Foreskin fibroblast (primary cell): ENCODE measurements at places on chromosomes 5 and 9.
A peak's percentile ranks its signal among the peaks of the same experiment; 100 is the strongest.

- no peak for DNase-seq
These were observed 145.9 kb downstream of the ASTN2 start for GRCh38 chr9:117268847-117269446.

- DNase-seq, result peak; percentile 69
These were observed 333.3 kb upstream of the GRIA1 start for GRCh38 chr5:153157156-153157555.

GRCh38 chr5:135916638-135917263 is 21.1 kb upstream of the IL9 start:
- DNase-seq, result no peak

DNA sequence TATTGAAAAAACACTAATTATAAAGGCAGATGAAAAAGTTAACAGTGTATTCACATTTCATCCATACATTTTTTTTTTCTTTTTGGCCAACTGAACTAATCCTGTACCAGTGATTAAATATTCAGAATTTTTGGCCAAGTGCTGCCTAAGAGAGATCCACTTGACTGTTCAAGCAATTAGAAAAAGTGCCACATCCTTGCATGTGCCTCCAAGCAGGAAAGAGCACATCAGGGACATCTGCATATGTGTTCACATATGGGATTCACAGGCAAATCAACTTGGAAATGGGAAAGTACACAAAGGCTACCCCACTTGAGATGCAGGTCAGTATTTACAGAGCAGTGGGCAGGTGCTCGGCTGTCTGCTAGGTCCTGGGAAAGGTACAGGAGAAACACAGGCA is 163.3 kb upstream of the LHFPL2 start:
- no peak for DNase-seq

DNA sequence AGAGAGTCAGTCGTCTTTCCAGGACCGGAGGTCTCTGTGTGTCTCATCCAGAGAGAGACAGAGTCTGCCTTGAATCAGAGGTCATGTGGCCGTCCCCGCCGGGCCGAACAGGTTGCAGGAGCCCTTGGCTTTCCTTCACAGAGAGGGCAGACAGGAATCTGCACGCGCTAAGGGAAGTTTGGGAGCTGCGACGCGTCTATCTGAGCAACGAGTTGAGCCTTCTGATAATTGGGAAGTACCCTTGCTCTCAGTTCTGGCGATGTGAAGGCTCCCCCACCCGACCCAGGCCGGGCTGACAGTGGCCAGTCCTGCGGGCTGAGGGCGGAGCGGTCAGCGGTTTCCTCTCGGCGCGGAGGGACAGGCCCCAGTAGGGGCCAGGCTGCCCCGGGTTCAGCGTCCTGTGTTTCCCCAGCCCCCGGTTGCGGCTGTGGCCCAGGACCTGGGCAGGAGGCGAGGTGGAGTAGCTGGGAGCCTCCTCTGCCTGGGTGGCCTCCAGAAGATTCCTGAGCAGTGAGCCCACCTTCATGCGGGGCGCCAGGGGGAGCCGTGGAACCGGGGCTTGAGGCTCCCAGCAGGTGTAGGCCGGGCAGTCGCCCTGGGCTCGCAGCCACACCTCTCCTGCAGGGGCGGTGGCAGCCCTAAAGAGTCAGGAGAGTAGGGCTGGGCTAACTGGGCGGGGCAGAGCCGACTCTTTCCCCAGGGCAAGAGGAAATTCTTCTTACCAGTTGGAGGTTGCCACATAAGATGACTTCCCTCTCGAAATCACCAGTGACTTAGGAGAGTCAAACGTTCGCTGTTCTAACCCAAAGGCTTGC is 13.9 kb downstream of the NR2F1 start:
- no peak for DNase-seq

DNA sequence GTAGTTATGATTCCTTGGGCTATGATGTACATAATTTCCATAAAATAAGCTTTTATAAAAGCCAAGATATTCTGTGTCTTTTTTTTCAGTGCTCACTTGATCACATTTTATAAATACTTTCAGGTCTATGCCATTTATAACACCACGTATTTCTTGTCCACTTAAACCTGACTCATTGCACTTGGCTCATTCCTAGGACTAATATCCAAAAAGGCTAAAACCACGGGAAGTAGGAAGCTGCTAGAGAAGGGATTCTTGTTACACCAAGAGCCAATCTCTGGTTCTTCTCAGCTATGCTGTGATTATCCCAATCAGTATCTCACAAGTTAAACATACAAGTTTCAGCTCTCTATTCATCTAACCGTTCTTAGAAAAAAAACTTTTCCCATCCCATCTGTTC is 80.4 kb upstream of the CDH6 start:
- DNase-seq, result peak; percentile 25

GRCh38 chr5:151556806-151557205 is 34.3 kb downstream of the FAT2 start:
- DNase-seq, result no peak

GRCh38 chr5:96125231-96125891 is 163.7 kb upstream of the ELL2 start:
- no peak for DNase-seq

DNA sequence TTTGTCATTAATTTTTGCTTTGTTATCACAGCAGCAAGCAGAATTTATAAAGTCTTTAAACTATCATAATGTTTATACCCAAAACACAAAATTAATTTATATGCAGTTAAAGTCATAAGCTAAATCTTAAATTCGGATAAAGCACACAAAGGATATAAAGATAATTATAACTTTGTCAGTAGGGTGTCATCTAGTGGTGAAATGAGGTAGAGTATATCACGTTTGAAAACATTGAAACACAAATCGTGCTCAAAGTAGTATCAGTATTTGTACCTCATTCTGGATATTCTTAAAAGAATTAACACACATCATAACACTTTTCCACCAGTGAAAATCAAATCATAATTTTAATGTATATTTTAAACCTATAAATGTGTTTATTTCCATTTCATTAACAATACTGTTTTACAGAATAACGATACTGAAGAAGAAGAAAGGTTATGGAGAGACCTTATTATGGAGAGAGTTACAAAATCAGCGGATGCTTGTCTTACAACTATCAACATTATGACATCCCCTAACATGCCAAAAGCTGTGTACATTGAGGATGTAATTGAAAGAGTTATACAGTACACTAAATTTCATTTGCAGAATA is 129.5 kb downstream of the NIPBL start:
- DNase-seq, result no peak

GRCh38 chr5:171997011-171997410 is 9.4 kb downstream of the FBXW11 start:
- DNase-seq, result no peak

GRCh38 chr5:1493941-1494340 is 29.8 kb downstream of the LPCAT1 start:
- DNase-seq, result no peak

- no peak for DNase-seq
These were observed 329.4 kb downstream of the ELAVL2 start for GRCh38 chr9:23496489-23497136.

DNA sequence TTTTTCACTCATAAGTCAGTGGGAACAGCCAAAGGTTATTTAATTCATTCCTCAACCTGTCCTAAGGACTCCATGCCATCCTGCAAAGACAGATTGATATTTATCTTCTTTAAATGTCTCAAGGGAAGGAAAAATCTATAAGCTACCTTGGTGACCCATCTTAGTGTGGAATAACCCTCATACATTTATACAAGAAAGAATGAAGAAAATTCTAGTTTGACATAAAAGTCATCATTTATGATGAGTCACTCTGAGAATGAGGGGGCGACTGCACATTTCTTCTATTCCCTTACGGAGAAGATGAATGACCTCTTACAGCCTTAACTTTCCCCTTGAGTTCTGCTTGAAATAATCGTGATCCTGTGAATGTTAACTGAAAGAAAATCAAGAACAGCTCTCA is 26.8 kb upstream of the NUDT12 start:
- DNase-seq, result peak; percentile 7

DNA sequence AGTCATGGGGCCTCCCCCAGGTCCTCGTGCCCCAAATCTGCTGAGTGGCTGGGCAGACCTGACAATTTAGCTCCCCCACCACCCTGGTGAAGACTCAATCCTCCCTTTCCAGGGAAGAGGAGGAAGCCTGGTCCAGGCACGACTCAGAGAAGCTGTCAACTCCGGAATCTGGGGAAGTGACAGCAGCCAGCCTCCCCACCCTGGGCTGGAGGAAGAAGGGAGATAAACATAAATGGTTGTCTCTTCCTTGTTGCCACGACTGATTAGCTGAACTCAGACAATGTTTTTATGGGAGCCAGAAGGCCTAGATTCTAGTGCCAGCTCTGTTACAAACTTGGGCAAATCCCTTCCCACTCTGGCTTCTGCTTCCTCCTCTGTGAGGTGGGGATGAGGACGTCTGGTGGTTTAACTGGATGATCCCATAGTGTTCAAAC is 15.4 kb downstream of the CCDC69 start:
- DNase-seq, result no peak

DNA sequence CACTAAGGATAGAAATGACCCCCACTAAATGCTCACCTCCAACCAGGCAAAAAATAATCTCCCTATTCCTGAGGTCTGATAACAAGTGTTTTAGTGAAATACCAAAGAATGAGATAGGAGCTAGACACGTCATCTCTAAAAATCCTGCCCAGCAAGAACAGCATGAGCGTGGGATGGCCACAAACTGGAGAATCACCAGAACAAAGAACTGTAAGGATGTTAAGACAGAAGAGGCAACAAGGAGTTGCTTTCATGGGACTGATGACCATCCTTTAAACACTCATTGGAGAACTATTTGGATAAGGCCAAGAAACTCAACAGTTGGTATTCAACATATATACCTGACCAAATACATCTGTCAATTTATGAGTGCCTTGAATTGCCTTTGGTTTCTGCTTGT is 113.7 kb downstream of the RASEF start:
- no peak for DNase-seq

GRCh38 chr5:142078221-142078620 is 30.4 kb upstream of the NDFIP1 start:
- DNase-seq, result no peak

- no peak for DNase-seq
These were observed 89.1 kb downstream of the ZNF354C start for GRCh38 chr5:179149278-179149677.

DNA sequence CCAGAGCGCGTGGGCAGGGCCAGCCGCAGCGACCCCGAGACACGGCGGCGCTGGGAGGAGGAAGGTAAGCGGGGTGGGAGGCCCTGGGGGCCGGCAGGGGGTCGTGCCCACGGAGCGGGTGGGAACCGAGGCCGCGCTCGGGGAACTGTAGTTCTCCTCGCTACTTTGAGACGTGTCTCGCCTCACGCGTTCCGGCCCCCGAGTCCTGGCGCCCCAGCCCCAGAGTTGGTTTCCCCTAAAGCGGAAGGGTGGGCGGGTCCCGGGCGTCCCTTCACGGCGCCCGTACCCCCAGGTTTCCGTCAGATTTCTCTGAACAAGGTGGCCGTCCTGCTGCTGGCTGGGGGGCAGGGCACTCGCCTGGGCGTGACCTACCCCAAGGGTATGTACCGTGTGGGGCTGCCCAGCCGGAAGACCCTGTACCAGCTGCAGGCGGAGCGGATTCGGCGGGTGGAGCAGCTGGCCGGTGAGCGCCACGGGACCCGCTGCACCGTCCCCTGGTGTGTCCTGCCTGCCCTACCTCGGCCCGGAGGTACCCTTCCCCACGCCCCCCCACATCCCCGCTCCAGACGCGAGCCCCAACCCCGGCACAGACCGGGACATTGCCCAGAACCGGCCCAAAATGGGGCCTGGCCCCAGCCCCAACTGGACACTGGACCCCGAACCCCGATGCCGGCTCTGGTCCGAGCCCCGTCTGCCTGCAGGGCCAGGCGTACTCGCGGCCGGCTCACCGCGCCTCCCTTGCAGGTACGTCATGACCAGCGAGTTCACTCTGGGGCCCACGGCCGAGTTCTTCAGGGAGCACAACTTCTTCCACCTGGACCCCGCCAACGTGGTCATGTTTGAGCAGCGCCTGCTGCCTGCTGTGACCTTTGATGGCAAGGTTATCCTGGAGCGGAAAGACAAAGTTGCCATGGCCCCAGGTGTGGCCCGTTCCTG is 709 bp downstream of the UAP1L1 start:
- peak; percentile 46 for DNase-seq

DNA sequence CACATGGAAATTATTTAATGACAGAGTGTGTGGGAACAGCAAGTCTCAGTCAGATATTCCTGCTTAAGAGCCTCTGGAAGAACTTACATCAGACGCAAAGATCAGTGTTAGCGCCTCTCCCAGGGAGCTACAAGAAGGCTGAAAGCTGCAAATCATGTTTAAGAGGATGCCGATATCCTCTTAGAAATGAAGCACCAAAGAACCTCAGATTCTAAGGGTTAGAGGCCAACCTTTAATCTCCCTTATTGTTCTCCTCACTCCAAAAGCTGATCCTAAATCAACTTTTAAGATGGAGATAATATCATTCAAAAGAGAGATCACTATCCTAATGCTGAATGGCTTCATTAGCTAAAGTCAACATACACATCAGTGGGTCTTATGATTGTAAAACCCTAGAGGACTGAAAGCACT is 160.6 kb downstream of the NFIB start:
- peak; percentile 6 for DNase-seq

GRCh38 chr9:130120832-130121231 is 51.4 kb upstream of the NCS1 start:
- DNase-seq, result no peak

GRCh38 chr9:37963936-37964739 is 60.2 kb upstream of the SLC25A51 start:
- peak; percentile 91 for DNase-seq

- DNase-seq, result no peak
These were observed 20.3 kb downstream of the TBC1D2 start for GRCh38 chr9:98235126-98235525.

- DNase-seq, result peak; percentile 36
These were observed 97.5 kb upstream of the SSBP2 start for GRCh38 chr5:81848362-81848880.

DNA sequence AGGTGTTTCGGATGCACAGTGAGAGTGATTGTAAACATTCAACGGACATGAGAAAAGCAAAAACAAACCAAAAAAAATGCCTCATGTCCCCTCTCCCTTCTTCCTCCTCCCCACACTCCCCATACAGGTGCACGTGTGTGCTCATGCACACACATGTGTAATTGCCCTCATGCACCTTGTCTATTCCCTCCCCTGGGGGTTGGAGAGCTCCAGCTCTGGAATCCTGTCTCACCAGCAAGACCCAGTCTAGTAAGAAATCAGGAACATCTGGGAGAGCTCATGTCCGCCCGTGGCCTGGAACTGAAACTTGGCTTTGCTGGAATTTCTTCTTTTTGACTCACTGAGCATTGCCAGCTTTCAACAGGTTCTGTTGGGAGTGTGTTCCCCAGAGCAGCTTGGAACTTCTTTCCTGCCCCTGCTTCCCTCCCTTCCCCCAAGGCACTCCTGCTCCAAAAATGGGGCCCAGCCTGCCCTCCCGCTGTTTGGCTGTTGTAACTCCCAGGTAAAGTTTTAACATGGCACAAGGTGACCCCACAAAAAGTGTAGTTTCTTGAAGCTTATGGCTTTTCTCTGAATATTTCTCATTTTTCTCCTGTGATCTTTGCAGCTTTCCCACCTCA is 190.1 kb downstream of the NR3C1 start:
- DNase-seq, result peak; percentile 84

DNA sequence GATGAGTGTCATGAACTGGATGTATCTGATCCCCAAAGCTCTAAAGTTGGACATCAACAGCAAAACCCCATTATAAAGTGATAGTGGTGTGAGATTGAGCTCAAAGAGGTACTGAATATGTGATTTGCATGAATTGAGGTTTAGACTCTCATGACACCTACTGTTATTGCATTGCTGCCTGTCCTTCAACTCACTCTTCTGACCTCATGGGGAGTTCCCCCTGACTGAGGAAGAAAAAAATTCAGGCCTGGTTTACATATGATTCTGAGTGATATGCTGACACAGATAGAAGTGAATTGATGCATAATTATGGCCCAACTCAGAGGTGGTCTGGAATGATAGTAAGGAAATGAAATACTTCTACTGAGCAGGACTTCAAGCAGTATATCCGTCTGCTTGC is 76.2 kb upstream of the CHD1 start:
- no peak for DNase-seq
